Osteoblast (primary cell): ENCODE measurements at places on chromosomes 13 and 19. TPM values are rescaled to one million over a fixed set of nuclear protein-coding genes. Genes with fewer than 3 reads are reported as not detected.

- no peaks in the 10 kb centered on the region for H3K27me3 ChIP-seq
- no peaks in the 10 kb centered on the region for H3K36me3 ChIP-seq
- no peak overlapping the region for H3K27ac ChIP-seq
Measured at GRCh38 chr19:29923653-29924052, 18.4 kb upstream of the URI1 start.

- no peak overlapping the region for H3K27ac ChIP-seq
- H3K36me3 ChIP-seq = no peaks in the 10 kb centered on the region
- no peaks in the 10 kb centered on the region for H3K27me3 ChIP-seq
- H3K4me1 ChIP-seq = no peaks in the 10 kb centered on the region
Measured at GRCh38 chr19:21460686-21461085, 44.7 kb upstream of the ZNF429 start.

GRCh38 chr19:49104229-49104864, 9.8 kb upstream of the LIN7B start:
- H3K27me3 ChIP-seq = no peaks in the 10 kb centered on the region
- H3K4me1 ChIP-seq = no peaks in the 10 kb centered on the region
- no peak overlapping the region for H3K4me3 ChIP-seq

- H3K4me1 ChIP-seq = peaks cover 42% of the 10 kb centered on the region
- no peak for DNase-seq
- peaks cover 29% of the 10 kb centered on the region for H3K36me3 ChIP-seq
- H3K27ac ChIP-seq = no peak overlapping the region
Measured at GRCh38 chr13:110419381-110419791, 112.3 kb downstream of the COL4A2 start.

Gene ZNF559
- total RNA-seq = 13.8 and 15.2 TPM in 2 replicates

Gene CD79A
- 0.36 TPM in 1 of 2 replicates, not detected in the other for total RNA-seq

Gene ZSCAN4
- under 0.01 and 0.36 TPM in 2 replicates for total RNA-seq
